ENCODE measurements at places on chromosomes 5 and 9. TPM values are rescaled to one million over a fixed set of nuclear protein-coding genes. Genes with fewer than 3 reads are reported as not detected.

DNA sequence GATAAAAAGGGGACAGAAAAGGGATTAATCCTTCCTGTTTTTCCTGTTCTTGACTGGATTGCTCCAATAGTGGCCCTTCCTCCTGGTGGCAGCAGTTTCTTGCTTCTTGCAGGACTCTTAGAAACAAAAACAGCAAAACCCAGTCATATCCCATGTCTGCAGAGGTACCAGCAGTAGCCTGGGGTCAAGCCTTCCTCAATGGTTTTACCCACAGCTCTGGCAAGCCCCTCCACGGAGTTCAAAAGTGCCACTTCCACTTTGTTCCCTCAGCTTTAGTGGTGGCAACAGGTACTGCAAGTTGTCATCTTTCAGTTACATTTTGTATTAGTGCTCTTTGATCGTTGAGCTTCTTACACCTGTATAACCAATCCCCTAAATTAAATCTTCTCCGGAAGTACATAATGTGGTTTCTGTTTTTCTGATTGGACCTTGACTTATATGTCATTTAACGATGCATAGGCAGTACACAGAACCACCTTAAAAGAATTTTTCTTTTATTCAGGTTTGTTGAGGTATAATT, 8.7 kb upstream of the RANBP6 start:
- no peak for DNase-seq

GRCh38 chr5:40397091-40397490, 282.6 kb upstream of the PTGER4 start:
- DNase-seq: no peak

DNA sequence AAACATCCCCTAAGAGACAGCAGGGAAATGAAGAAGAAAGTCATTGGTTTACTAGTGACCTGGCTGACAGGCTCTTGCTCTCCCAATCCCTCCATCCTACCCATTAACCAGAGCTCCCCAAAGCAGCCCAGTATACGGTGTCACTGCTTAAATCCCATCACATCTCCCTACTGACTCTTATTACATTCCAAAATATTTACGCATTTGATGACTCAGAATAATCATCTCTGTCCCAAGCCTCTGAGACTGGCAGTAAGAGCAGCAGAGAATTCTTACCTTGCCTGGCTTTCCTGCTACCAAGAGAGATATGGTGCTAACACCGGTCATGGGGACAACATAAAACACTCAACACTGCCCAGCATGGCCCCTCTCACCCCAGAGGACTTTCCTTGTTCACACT, 20.2 kb upstream of the WHRN start:
- DNase-seq: no peak

- no peak for DNase-seq
Measured at GRCh38 chr9:123445116-123445515, 89.1 kb downstream of the CRB2 start.

DNA sequence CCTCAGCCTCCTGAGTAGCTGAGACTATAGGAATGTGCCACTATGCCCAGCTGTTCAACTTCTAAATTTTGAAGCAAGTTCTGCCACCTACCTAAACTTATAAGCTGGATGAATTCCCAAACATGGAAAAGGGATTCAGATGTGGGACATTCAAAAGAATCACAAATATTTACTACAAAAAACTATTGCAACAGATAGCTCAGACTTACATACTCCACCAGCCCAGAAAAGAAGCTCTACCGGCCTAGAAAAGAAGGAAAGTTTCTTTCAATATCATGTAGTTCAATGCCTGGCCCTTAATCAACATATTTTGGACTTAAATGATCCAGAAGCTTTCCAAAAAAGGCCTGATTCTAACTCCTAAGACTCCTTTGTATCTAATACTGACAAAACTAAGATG, 23.8 kb downstream of the SH3RF2 start:
- no peak for DNase-seq

DNA sequence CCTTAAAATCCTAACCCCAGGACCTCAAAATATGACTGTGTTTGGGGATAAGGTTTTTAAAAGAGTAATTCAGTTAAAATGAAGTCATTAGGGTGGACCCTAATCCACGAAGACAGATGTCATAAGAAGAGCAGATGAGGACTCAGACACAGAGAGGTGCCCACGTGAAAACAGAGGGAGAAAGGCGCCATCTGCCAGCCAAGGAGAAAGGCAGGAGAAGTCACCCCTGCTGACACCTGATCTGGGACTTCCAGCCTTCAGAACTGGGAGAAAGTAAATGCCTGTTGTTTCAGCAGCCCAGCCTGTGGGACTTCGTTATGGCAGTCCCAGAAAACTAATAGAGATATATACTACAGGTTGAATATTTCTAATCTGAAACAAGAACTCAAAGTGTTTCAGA, 67.4 kb downstream of the ROR2 start:
- no peak for DNase-seq

DNA sequence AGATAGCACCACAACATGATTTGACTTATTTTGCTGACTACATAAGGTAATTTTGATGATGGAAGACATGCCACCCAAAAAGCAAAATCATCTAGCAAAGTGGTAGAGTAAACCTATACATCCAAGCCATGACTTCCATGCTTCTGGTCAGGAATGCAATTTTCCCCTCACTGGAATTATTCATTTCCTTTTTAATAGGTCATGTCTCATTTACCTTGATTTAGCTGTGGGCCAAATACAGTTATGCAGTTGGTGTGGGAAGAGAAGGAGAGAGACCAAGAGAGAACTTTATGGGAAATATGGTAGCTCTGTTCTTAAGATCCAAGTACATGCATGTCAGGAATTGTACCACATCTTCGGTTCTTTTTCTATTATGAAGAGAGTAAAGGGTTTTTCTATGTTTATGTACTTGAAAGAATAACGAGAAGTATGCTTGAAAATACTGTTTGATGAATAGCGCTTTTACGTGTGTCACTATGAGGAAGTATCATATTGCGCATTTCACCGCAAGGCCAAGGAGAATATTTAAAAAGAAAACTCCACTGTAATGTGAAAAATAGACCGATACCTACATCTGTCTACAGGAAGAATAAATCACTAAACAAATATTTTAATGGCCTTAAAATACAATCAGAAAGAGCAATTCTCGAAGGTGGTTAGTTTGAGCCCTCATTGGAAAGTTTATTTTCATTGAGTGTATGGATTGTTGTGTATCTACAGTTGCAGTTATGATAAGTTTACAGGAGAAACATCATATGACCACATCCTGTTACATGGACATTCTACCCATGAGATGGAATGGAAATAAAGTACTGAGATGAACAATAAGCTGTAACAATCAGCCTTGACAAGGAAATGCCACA, 134.0 kb downstream of the FOXD1 start:
- no peak for DNase-seq

GRCh38 chr9:27532046-27532445, 2.4 kb upstream of the MOB3B start:
- no peak for DNase-seq

GRCh38 chr5:103271570-103272289, 13.2 kb downstream of the MACIR start:
- no peak for DNase-seq

- DNase-seq: no peak
Measured at GRCh38 chr5:149172261-149172660, 31.0 kb downstream of the ABLIM3 start.

DNA sequence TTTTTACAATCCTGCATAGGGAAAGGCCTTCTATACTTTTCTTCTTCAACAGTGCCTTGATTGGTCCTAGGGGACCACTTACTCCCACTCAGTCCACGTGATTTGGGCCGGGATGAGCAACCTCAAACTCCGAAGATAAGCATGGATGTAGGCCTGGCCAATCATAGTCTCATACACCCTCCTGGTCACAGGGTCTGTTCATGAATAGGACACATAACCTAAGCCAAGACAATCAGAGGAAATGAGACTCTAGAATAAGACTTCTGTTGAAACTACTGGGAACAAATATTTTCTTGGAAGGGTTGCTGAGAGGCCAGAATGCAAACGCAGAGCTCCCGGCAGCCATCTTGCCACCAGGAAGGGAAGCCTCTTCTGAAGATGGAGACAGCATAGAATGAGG, 68.1 kb downstream of the ARL15 start:
- DNase-seq: no peak

DNA sequence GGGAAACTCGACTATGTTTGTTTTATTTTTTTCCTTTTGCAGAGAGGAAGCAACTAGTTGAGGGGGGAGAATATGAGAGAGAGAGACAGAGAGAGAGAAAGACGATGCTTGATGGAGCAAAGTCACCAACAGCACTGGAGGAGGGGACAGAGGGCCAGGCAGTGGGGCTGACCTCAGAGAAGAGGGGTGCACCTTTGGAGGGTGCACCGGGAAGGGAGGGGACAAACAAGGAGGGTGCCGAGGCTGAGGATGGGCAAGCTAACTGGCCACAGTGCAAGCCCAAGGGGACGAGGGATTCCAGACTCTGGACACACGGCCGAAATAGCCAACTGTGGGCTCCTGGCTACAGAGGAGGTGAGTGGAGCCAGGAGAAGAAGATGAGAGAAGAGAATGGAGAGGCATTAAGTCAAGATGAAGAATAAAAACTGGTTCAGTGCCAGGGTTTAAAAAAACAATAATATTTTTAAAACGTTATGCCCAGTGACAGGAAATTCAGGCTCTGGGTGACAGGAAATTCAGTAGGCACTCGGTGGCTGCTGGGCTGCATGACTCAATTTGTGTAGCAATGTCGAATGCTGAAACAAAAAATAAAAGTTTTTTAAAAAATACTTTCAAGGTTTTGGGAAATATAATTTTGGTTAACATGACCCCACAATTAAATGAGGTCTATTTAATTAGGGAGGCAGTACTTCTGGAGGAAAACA, 13.3 kb upstream of the GLRX start:
- DNase-seq: no peak

DNA sequence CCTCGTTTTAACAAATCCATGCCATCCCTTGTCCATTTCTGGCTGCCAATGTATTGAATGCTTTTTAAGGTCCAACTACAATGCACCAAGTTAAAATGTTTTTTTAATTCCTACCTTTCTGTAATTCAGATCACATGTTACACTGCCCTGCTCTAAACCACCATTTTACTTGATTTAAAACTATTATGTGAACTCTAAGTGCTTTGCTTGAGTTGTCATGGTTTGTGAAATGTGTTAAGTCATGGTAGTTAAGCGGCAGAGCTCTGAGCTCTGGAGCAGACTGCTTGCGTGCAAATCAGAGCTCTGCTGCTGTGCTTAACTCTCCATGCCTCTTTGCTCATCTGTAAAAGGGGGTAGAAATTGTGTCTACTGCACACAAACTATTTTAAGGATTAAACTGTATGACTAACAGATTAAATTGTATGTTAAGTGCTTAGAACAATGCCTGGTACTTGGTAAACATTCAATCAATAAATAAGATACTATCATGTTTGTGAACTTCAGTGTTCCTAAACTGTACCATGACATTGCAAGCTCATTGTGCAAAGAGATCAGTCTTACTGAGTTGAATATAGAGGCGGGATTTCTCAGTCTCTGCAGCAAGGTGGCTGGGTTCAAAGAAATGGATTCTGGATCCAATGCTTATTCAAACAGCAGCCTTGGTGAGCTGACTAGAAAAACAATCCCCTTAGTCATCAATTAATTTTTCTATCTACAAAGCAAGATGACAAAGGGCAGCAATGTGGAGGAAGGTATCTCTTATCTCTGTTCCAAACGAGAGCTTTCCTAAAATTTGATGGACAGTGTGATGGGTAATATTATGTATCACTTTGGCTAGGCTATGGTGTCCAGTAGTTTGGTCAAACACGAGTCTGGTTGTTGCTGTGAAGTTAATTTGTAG, 16.1 kb upstream of the CMBL start:
- DNase-seq: no peak

DNA sequence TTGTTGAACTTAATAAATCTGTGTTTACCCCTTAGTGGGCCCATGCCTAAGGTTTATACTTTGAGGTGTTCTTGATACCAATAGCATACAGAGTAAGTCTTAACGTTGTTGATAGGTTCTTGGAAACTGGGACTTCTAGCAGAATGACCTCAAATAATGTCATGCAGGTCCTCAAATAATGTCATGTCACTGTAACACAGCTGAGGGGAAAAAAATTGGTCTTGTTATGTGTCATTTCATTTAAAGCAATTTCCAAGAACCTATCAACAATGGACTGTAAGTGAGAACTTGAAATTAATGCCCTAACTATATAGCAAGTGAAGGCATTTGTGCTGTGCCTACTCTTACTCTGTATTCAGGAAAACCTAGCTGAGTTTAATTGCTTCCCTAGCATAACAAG, 7.2 kb downstream of the DNAJA1 start:
- DNase-seq: no peak

DNA sequence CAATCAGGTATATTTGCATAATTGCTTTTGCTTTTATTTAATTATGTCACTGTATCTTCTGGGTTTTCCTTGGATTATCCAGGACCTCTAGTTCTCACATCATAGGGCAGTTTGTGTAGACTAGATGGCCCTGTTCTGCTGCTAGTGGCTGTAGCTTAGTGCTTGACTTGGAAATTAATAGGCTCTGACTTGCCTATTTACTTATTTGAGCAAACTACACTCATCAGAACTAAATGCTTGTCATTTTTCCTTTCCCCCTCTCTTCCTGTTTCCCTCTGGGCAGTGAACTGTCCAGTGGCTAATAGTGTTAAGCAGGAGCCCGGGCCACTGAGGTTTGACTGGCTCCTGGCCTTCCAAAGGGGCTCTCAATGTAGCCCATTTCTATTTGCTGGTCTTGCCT, 135.7 kb downstream of the MAN2A1 start:
- DNase-seq: no peak

DNA sequence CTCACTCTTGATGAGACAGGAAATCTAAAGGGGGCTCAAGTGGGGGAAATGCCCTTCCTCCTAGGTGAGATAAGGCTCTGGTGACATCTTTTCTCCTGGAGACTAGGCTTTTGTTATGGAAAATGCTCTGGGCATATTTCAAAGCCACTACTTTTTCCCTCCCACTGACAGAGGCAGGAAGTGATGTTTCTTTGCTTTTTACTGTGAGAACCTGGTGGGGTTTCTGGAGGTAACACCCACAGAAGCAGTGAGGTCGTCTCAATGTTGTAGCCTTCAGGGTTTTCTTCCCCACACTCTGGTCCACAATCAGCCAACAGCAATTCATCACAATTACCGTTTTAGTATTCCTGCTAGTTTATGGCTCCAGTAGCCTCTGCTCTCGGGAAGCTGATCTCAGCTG, 41.4 kb upstream of the FAM240B start:
- no peak for DNase-seq

GRCh38 chr5:174300941-174301761, 255.6 kb downstream of the NSG2 start:
- no peak for DNase-seq

GRCh38 chr5:37533851-37534250, 154.7 kb downstream of the WDR70 start:
- no peak for DNase-seq

- no peak for DNase-seq
Measured at GRCh38 chr9:109910671-109911518, 130.9 kb downstream of the PALM2AKAP2 start.

CCL27 gene
- polyA plus RNA-seq: 0.60 TPM

PCDHB6 gene
- 3.2 TPM for polyA plus RNA-seq

LCN12 gene
- polyA plus RNA-seq: 24.5 TPM

PTGES gene
- polyA plus RNA-seq: 4.0 TPM

PLPP7 gene
- polyA plus RNA-seq: 2.6 TPM

PPP2CA gene
- 176 TPM for polyA plus RNA-seq

HTR1A gene
- polyA plus RNA-seq: not detected

MOB3B gene
- polyA plus RNA-seq: 22.6 TPM

FGF1 gene
- 16.4 TPM for polyA plus RNA-seq

CCDC183 gene
- polyA plus RNA-seq: 7.4 TPM

COL27A1 gene
- 61.9 TPM for polyA plus RNA-seq

Measured in renal cortex interstitium (tissue), 15 donors.